ENCODE measurements at places on chromosomes 2 and 18.

- DNase-seq: no peak
Observed at GRCh38 chr2:237652181-237652580, 24.8 kb downstream of the LRRFIP1 start.

DNA sequence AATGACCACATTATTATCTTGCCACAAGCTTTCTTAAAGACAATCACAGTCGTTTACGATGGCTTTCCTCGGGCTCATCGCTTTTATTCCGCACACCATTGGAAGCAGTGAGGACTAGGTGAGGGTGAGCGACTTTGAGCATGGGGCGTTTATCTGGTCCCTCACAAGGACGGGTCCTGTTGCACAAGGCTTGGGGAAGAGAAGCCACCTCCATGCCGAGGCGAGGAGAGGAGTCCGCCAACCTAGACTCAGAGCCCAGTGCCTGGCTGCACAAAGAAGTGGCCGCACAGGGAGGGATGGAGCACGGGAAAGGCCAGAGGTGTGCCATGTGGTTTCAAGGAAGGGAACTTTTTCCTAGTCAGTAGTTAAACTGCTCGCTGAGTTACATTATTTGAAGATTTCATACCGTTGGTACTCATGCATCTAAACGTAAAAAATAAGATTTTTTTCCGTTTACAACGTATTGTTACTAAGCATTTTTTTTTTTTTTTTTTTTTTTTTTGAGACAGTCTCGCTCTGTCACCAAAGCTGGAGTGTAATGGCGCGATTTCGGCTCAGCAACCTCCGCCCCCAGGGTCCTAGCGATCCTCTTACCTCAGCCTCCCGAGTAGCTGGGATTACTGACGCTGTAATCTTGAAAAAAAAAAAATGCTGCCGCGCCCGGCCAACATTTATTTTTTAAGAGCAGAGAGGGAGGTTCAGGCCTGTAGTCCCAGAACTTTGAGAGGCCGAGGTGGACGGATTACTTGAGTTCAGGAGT, 849 bp upstream of the CYP27C1 start:
- DNase-seq: no peak

- DNase-seq: no peak
Observed at GRCh38 chr2:226758921-226759640, 40.5 kb downstream of the IRS1 start.

GRCh38 chr2:231386446-231386845, 9.1 kb upstream of the B3GNT7 start:
- DNase-seq: no peak

GRCh38 chr2:190607014-190607597, 41.8 kb upstream of the NAB1 start:
- DNase-seq: no peak

- DNase-seq: no peak
Observed at GRCh38 chr2:219107758-219108157, 47.0 kb upstream of the IHH start.

DNA sequence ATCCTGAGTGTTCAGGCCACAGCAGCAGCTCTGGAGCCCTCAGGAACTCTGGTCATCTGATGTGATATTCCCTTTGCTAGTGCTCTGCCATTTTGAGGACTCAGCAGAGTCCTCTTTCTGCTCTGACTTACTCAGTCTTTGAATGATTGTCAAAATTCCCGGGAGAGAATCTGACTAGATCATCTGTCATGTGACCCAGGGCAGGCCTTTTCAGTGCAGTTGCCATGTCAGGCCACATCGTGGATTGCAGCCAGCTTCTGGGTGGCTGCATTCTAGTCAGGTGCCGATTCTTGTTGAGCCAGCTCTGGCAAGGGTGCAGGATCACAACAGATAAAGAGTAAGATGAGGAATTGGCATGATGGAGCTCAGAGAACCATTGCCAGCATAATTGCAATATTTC, 795.6 kb downstream of the CPS1 start:
- peak; percentile 15 for DNase-seq

GRCh38 chr2:120283649-120284048, 31.0 kb downstream of the RALB start:
- DNase-seq: no peak

- no peak for DNase-seq
Observed at GRCh38 chr2:103276869-103277268, 515.0 kb downstream of the TMEM182 start.

- DNase-seq: no peak
Observed at GRCh38 chr18:58158008-58158407, 114.0 kb downstream of the NEDD4L start.

DNA sequence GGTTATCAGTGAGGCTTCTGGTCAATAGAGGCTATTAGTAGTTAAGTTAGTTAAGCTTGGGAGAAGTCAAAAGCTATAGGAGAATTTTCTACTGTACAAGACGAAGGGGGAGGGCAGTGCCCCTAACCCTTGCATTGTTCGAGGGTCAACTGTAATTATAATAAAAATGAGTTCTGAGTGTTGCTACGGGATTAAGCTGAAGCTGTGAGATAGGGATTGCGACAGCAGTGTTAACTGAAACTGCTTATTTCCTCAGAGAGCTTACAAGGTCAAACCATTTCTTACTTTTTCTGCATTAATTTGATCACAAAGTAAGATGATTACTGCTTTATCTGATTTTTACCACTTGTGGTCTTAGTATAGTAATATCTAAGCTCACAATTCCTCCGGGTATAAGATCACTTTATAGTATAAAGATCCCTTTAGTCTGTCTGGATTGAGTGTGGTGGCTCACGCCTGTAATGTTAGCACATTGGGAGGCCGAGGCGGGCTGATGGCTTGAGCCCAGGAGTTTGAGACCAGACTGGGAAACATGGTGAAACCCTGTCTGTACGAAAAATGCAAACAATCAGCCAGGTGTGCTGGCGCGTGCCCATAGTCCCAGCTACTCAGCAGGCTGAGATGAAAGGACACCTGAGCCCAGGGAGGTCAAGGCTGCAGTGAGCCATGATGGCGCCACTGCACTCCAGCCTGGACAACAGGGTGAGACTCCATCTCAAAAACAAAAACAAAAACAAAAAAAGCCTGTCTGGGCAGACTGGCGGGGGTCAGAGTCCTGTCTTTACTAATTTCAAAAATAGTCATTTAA, 119.5 kb upstream of the TLK1 start:
- DNase-seq: no peak

DNA sequence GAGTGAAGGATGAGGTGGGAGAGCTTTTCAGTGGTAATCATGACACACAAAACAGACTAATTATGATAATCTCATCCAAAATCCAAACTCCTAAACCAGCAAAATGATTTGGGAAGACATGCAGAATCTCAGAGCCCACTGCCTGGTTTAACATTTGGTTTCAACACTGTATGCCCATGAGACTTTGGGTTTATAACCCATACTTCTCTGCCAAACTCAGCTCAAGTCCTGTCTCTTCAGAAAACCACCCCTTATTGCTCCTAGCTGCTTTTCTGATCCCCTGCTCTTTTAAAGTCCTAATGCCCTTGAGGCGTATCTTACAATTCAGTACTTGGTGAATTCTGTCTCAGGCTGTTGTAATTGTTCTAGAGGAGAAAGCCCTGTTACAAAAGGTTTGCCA, 593.0 kb upstream of the ID2 start:
- DNase-seq: no peak

DNA sequence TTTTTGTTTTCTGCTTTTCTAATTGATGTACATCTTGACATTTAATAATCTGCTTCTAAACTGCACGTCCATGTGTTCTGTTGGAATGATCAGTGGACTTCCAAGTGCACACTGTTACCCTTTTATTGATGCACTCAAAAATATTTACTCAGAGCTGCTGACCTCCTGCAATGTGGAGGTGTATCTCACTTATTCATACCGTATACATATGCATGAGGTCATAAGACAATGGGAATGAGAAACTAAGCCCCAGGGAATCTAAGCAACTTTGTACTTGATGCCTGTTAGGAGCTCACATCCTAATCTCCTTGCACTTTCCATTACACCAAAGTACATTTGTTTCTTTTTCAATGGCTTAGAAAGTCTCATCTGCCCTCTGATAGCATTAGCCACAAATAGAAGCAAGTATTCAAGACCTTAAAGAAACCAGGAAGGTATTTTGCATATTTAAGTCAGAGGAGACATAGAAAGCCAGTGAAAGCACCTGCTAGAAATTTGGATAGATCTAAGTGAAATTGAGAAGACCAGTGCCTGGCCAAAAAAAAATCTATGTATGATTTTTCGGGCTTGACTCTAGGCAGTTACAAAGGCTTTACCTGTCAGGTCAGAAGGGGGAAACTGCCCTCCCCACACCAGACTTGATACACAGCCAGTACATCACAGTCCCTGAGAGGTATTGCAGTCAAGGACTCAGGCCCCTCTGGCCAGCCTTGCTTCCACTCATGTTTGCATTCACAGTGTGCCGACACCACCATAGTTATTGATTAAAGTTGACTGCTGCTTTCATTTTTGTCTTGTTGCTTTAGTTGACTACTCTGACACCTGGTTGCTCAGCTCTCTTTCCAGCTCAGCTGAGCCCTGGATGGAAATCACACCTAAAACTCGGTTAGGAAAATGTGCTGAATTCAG, 391.7 kb upstream of the CYRIA start:
- no peak for DNase-seq

- DNase-seq: peak; percentile 41
Observed at GRCh38 chr2:158457092-158457825, 507 bp downstream of the PKP4 start.

DNA sequence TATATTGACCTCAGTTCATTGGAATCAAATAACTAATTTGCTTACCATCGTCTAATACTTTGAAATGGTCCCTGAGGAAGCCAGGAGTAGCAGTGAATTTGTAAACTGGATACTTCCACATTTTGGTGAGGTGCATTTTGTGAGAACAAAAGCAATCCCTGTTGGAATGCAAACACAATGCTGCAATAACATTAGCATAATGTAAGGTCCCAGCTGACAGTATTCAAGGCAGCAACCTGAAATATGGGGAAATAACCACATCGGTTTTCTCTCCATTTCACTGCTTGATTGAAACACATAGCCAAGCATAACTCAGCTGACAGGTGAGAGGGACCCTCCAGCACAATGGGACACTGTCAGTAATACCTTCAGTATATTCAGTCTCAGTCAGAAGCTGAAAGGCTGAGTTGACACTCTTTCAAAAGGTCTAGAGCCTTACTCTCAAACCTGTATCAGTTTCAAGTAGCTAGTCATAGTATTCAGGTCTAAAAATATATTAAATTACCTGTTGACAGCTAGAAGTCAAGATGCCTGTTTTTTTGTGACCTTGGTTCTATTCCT, 1311.9 kb upstream of the NRXN1 start:
- DNase-seq: no peak

GRCh38 chr2:158753641-158754611, 41.2 kb upstream of the DAPL1 start:
- peak; percentile 58 for DNase-seq

DNA sequence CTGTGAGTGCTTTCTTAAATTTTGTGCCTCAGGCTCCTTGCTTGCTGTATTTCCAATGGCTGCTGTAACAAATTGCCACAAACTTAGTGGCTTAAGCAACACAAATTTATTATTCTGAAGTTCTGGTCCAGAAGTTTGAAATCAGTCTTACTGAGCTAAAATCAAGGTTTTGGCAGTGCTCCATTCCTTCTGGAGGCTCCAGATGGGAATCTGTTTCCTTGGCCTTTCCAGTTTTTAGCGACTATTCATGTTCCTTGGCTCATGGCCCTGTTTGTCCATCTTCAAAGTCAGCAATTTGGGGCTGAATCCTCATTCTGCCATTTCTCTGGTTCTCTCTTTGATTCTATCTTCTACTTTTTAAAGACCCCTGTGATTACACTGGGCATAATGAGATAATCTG, 31.8 kb downstream of the STRADB start:
- DNase-seq: no peak

GRCh38 chr2:133426791-133427190, 141.5 kb downstream of the NCKAP5 start:
- no peak for DNase-seq

DNA sequence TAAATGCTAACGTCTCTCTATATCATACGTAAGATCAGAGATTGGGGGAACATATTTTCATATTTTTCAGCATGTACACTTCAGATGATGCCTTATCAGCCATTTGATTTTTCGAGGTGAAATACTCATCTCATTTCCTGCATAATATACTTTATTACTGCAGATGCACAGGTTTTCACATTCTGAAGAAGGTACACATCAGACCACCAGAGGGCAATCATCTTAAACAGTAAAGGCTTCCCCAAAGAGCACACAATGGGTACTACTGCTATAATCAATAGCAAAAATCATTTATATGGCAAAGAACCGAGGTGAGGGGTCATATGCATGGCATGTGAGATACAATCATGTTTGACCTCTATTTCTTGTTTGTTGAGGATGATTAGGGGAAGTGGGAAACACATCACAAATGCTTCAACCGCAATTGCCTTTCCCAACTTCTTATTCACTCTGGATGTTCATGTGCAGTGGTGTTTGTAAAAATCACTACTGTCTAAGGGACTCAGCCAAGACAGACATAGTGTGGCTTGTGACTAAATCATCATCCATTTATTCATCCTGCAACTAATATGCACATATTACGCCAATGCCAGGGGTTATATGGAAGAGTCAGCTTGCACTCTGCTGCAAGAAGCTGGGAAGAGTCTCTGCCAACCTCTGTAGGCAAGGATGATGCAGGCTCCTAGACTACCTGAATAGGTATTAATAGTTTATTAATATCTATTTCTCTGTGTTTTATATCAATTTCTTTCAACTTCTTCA, 118.7 kb downstream of the EPB41L3 start:
- no peak for DNase-seq

DNA sequence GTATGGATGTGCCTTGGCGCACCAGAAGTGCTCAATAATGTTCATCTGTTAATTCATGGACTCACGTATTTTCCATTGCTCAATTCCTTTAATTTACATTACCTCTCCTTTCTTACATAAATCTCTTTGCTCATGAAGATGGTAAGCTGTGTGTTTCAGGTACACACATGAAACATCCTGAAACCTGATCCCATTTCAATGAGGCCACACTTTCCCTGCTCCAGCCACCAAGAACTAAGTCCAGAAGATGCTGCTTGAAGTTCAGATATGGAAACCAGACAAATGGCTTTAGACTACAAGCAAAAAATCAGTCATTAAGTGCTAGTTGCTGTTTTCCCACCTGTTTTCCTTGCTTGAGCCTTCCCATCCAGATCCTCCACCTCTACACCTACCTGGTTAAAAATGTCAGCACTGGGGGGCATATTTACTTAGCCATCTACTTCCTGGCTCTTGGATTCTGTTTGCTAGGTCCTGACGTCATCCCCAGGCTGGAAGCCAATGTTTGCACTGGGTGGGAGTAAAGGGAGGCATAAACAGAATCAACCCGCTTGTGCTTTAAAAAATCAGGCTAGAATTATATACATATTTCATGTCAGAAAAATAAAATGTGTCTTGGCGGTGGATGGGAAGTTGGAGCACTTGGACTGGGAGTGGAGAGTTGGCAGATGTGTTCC, 309.7 kb downstream of the OSR1 start:
- DNase-seq: peak; percentile 49

- DNase-seq: no peak
Observed at GRCh38 chr2:227942021-227942420, 70.6 kb downstream of the DAW1 start.

Measured in NCI-H774 (cell line).